ENCODE measurements at places on chromosomes 16 and 17.

GRCh38 chr16:55222486-55222885, 101.5 kb upstream of the IRX6 start:
- no peak for DNase-seq

DNA sequence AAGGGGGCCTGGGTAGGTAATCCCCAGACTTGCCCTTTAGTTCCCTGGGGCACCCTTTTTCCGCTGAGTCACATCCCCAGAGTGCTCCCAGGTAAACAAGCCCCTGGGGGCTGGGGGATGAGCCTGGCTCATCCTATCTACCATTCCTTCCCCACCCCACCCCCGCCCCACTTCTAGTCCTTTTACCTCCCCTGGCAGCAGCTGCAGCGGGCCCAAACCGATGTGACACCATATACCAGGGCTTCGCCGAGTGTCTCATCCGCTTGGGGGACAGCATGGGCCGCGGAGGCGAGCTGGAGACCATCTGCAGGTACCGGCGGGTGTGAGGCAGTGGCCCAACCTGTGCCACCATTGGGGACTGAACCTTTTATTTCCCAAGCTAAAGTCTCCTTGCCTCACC, 860 bp downstream of the NRN1L start:
- DNase-seq = no peak

DNA sequence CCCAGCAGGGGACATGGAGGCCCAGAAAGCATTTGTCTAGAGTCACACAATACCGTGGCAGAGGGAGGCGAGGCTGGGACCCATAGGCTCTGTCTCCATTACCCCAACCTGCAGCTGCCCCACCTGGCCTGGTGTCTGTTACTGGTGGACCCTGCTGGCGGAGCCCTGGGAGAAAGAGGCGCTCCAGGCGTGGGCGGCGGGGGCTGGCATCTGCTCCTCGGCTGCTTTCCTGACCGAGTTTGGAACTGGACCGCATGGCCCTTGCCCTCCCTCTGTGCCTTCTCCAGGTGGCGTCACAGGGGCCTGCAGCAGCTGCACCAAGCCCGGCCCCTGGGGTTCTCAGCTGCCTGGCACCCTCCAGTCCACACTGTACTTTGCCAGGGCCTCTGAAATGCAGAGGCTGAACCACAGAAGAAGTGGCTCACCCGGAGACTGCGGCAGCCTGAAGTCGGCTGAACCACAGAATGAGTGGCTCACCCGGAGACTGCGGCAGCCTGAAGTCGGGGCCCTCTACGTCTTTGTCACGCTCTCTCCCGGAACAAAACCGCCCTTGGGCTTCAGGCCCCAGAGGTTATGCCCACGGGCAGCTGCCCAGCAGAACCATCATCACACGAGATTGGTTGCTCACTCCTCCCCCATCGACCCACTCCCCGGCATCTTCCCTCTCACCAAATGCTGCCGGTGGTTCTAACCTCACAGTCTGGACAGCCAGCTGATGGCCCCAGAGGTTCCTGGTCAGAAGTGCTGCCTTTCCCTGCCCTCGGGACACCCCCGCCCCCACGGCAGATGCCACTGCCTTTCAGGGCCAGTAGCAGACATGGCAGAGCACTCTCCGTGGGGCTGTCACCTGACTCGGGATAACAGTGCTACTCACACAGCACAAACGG, 20.2 kb downstream of the CBFA2T3 start:
- no peak for DNase-seq

- no peak for DNase-seq
Measured at GRCh38 chr16:89147085-89147817, 24.3 kb upstream of the CDH15 start.

DNA sequence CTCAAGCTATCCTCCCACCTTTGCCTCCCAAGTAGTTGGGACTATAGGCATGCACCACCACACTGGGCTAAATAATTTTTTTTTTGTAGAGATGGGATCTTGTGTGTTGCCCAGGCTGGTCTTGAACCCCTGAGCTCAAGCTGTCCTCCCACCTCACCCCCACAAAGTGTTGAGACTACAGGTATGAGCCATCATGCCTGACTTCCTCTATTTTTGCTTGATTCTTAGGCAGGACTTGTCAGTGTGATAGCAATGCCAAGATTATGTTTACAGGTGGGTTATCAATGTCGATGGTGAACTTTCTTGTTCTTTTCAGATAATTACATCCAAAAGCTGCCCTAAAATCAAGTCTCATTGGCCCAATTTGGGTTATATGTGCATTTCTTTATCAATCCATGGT, 96.9 kb downstream of the HS3ST4 start:
- DNase-seq = no peak

GRCh38 chr16:4487955-4488498, 11.8 kb downstream of the HMOX2 start:
- peak; percentile 53 for DNase-seq

- DNase-seq = no peak
Measured at GRCh38 chr17:56440419-56440818, 153.1 kb upstream of the NOG start.

- DNase-seq = no peak
Measured at GRCh38 chr16:72985995-72986394, 61.9 kb downstream of the ZFHX3 start.

DNA sequence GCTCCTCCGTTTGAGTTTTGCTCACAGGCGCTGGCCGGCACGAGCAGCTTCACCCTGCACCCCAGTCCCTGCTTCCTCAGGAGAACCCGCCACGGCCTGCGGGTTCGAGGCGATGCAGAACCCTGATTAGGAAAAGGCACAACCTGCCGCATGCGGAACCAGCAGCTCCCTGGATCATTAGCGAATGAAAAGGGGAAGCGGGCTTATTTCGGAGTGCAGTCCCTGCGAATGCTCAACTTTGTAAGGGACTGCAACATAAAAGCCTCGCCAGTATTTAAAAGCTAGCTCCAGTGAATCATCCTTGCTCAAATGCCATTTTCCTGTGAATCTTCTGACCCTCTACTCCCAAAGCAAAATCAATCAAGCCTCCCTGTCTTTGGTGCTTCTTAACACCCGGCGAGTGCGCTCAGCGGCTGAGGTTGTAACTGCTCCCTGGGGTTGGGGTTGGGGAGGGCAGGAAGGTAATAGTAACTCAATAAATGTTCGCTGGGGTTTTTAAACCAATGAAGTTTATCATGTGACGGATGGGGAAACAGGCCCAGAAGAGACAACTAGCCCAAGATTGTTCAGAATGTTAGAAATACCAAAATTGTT, 678 bp upstream of the AKAP10 start:
- no peak for DNase-seq

DNA sequence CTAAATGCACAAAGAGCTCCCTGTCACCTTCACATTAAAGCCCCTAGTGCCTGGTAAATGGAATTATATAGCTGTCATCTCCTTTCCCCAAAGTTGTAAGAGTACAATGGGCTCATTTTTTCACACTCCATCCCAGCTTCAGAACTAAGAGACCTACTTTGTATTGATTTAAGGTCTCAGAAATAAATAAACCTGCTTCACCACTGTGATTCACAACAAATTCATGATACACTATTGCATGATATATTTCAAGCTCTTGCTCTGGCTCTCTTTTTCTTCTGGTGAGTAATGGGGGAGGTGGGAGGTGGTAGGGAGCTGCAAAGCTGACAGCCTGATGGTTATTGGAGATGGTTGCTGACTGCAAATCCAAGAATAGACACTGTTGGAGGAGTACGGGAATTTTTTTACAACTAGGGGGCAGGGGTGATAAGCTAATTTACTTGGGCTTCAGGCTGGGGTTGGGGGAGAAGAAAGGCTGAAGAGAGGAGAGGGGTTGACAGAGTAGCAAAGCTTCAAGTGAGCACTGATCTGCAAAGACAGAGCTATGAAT, 189.9 kb downstream of the AATF start:
- DNase-seq = no peak

- DNase-seq = no peak
Measured at GRCh38 chr16:85391175-85391707, 221.9 kb upstream of the GSE1 start.

DNA sequence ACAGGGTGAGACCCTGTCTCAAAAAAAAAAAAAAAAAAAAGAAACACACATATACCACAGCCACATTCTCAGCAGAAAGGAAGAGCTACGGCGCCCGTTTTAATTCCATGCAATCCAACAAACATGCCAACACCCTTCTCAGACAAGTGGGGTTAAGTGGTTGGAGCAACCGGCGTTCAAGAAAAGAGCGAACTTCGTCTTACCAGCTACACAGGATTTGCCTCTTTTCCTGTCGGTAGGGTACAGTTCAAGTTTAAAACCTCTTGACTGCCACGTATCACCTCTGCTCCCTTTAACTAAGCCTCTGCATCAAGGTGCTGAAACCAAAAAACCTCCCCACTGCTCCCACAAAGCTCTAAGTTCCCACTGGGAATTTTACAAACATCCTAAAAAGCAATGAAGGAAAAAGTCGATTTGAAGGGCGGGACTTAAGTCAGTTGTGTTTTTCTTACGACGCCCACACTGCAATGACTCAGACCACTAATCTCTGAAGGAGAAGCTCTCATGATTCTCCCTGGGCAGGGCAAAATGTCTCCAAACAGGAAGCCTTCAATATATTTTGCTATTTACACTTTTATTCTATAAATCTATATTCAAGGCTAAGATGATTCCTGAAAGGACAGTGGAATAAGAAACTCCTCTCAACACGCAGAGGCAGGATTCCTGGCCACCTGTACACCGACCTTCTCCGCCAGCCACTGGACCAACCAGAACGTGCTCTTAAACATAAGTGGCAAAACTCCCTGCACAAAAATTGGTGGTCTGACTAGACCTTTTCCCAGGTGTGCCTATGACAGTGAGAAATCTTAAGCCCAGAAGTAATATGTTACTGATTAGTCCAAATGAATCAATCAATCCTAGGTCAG, 18.8 kb downstream of the SRP68 start:
- peak; percentile 9 for DNase-seq

DNA sequence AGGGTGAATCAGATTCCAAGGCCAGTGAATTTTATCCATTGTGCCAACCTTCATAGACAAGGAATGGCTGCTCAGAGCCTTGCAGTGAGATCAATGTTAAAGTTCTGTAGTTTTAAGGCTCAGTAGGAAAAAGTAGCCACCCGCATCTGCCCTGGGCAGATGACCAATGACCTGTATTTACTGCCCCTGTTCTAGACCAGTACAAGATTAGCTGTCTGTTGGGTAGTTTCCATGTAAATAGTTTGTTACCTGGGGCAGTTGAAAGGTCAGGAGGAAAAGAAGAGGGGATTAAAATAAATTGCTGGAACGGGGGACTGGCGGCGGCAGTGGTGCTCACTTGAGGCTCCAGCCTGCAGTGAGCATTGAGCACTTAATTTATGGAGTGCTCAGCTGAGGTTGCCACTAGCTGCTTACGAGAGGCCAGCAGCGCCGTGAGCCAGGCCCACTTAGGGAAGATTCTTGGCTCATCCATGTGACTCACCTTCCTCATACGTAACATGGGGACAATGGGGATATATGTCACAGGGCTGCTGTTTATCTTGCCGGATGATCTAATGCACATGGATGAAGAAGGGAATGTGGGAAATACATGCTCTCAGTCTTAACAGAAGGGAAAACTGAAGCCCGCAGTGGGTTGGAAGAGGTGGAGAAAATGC, 10.7 kb upstream of the NOS2 start:
- DNase-seq = no peak

DNA sequence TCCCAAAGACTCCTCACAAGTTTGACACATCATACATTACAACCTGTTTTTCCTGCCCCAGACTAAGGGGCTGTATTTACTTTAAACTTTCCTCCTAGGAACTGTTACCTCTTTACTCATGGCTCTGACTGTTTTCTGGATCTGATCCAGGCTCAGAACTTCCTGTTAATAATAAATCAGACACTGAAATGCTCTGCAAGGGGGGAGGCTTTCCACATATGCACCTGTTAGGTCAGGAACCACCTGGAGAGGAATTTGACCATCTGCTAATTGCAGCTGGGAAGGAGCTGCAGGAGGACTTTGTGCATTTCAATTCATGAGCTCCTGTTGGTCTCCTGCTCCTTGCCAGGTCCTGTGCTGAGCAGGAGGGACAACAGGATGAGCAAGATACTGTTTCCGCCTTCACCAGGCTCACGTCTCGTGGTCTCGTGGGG, 476.9 kb upstream of the CDH5 start:
- peak; percentile 84 for DNase-seq

DNA sequence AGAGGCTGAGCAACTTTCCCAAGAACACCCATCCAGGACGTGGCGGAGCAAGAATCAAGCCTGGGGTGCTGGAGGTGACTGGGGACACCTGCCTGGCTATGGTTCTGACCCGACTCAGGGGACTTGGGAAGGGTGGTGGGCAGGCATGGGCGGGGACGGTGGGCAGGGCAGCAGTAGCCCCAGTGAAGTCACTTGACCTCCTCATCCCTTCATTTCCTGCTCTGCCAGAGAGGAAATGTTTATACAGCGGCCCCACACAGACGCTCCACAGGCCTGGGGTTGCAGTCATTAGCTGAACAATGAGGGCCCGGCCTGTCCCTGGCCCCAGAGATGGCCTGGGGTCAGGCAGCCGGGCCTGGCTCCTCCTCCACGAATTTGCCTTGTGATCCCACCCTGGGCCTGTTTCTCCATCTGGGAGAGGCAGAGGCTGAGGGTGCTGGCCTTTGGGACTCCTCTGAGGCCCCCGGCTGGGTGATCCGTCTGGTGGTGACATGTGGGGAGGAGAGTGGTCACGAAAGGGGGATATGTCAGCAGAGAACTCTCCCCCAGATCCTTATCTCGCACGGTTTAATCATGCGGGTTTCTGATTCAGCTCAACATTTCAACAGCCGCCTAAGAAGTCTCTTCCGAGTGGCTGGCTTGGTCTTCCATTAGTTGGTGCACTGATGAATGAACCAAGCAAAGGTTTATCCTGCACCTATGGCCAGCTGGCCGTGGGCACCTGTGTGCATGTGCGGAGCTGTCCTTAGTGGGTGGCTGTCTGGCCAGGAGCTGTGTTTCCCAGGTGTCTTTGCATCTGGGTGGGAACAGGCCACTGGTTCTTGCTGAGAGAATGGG, 175.9 kb downstream of the IRF8 start:
- peak; percentile 51 for DNase-seq

GRCh38 chr17:4072487-4073157, 70.2 kb downstream of the ZZEF1 start:
- DNase-seq = no peak

DNA sequence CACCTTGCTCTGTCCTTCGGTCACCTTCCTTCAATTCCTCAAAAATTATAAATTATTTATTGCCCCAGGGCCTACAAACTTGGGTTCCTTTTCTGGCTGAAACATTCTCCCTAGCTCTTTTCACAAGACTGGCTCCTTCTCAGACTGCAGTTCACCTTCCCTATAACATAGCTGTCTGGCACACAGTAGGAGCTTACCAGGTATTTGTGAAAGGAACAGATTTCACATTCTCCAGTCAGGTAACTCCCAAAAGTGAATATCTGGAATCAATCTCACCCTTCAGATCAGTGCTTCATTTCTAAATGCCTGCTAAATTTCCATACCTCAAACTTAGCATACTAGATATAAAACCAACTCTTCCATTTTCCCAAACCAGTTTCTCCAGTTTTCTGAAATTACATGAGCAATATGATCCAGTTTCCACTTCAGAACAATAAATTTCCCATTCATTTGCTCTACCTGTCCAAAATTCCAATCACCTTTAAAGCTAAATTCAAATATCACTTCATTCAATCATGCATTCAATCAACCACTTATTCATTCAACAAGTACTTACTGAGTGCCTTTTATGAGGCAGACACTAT, 6.1 kb downstream of the RFFL start:
- DNase-seq = no peak
